ENCODE measurements at places on chromosomes 3 and 15.

DNA sequence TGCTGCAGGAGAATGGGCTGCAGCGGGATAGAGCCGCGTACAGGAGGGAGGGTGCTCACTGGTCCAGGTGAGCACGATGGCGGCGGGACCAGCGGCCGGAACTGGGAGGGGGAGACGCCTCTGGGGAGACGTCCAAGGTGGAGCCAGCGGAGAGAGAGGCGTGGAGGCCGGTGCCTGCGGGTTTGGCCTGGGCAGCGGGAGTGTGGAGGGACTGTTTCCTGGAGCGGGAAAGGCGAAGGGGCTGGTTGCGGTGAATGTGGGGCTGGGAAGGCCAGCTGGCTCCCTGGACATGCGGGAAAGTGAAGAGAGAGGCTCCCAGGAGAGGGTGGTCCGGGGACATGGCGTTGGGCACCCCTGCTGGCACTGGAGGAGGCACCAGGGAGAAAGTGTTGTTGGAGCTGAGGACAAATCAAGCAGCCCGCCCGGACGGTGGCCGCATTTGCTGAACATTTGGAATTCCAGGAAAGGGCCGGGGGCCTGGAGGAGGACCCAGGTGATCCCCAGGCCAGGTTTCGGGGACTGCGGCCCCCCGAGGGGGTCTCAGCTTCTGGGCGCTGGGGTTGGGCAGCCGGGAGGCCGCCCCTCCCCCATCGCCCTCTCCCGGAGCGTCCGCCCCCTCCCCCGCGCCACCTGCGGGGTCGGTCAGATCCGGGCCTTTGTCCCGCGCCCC, 34.3 kb downstream of the DNAJB8 start:
- no peak for DNase-seq

DNA sequence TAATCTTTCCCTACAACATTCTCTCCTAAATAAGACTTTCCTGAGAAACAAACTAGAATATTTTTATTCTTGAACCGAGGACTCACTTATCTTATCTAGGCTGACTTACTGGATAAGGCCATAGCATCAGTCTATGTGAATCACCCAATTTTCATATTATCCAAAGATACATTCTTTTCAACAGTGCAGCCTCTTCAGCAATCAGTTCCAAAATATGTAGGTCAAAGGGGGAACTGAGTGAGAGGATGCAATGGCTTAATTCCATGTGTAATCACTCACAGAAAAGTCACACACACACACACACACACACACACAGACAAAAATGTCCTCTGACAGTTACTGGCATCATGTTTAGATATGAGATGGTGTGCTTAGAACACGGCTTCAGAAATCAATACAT, 31.5 kb upstream of the MECOM start:
- DNase-seq, result no peak

DNA sequence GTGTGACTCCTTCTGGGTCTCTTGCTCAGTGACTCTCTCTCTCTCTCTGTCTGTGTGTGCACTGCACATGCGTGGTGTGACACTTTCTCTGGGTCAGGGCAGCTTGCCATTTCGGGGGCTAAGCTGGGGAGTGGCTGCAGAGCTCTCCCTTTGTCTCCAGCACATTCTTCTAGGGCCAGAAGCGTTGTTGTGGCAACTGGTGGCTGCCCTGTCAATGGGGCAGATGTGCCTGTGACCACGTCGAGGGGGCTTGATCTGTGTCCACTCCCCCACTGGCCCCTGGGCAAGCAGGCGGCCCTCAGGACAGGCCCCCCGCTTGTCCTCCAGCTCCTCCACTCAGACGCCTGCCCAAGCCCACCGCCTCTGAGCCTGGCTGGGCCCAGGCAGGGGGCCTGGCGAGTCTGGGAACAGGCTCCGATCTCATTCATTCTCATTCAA, 67.8 kb downstream of the WNT7A start:
- no peak for DNase-seq

DNA sequence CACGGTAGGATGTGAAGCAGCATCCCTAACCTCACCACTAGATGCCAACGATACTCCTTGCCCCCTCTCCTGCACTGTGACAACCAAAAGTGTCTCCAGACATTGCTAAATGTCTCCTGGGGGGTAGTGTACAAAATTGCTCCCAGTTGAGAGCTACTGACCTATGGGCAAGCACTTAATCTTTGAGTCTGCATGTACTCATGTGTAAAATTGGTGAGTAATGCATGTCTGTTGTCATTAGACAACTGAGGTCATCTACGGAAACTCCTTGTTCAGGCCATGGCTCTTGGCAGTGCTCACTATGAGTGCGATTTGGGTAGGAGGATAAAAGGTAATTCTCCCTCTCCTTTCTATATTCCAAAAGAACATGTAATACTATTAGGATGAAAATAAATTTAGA, 29.2 kb downstream of the PDHB start:
- DNase-seq, result no peak

DNA sequence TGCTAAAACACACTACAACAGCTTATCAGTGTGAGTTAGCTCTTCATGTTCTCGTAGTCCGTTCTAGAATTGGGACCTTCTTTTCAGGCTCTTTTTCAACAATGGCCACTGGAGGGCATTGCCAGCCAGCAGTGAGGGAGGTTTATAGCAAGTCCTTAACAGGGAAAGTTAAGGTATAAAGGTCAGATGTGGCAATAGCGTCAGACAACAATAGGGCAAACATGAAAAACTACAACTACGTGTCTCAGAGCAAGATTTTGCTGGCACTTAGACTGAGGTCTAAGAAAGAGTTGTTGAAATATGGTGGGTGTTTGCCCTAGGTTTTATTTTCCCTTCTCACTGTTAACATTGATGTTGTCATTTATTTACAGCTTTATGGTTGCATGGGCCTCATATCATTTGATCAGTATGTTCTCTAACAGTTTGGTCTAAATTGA, 161.4 kb downstream of the GMNC start:
- no peak for DNase-seq

DNA sequence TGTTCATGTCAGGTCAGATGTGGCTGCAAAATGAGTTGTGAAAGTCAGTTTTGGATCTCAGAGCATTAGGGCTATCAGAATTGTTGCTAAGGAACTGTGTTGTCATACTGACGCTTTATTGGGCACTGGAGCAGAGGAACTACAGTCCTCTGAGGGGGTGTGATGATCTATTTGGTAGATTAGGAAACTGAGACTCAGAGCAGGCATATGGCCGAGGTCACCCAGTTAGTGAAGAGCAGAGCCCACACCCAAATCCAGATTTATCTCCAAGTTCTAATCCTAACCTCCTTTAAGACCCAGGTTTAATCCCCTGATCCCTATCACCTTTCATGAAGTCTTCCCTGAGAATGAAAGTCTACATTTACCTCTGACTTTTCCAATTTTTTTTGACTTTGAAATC, 25.6 kb upstream of the GLCE start:
- DNase-seq, result no peak

- no peak for DNase-seq
Observed at GRCh38 chr3:171729452-171730334, 80.6 kb downstream of the PLD1 start.

GRCh38 chr15:91426412-91426811, 326.4 kb downstream of the SV2B start:
- DNase-seq, result no peak

GRCh38 chr15:92906563-92907081, 6.5 kb downstream of the CHD2 start:
- peak; percentile 45 for DNase-seq

DNA sequence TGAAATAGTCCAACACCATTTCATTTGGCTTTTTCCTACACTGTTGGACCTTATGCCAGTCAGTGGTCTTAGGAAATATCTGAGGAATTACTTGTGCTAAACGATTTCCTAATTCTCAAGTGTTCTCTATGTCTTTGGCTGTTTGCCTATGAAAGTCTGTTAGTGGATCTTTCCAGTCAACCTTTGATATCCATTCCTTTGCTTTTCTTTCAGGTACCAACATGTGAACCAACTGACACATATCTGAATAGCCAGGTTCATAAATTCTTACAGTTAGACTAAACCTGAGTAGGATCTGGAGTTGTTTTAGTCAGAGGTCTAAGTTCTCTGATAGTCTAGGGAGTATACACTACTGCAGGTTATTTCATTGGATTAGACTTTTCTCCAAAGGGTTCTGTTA, 343.5 kb upstream of the LRRC3B start:
- DNase-seq, result no peak

GRCh38 chr3:47874913-47875312, 72.0 kb downstream of the DHX30 start:
- DNase-seq, result no peak

GRCh38 chr15:89070197-89071124, 17.8 kb upstream of the ABHD2 start:
- DNase-seq, result no peak

DNA sequence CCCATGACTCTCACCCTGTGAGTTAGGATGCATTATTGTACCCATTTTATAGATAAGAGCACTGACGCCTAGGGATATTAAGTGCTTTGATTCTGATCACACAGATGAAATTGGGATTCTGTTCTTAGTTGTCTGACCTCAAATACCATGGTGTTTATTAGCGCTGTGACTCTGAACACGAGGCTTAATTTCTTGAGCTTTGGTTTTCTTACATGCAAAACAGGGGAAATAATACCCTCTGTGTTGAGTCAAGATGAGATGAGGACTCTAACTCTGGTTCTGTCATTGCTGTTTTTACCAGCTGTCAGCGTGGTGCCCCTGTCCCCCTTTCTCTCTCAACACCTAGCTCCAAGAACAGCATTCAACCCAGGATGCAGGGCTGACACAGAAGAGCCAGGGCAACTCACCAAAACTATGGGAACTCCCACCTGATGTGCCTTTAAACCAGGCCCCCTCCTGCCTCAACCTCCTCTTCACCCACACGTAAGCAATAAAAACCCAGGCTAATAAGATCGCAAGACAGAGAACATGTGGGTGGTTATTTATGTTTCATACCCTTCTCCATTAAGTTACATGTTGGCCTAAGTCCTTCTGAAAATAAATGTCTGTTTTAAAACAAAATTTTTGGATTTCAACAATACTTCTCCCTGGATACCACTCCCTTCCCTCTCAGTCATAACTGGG, 100.1 kb upstream of the SPATA12 start:
- DNase-seq, result no peak

DNA sequence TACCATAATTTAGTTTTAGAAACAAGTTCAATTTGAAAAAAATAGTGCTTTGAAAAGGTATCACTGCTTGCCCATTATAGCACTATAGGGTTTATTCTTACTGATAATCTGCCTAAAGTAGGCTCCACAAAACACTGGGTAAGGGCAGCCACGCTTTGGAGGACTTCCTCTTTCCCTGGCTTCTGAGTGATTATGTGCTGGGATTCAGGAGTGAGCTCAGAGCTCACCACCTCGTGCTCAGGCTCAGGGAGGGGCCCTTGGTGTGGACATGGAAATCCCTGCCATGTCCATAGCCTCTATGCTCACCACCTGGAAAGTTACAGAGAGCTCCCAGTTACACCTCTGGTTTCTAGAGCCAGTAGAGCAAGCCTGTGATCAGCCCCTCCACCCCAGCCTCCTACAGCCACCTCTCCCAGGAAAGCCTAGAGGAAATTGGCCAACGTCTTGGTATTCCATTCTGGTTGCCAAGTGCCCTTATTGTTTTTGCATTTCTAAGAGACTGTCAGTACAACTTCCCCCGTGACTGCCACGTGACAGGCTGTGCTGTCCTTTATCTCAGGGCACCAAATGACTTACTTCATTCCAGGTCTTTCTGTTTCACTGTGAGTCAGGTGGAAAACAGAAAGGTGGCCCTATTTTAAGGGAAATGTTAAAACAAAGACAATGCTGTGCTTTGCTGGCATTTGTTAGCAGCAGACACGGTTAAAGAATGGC, 316.0 kb downstream of the RORA start:
- DNase-seq, result no peak

- no peak for DNase-seq
Observed at GRCh38 chr3:133371181-133371580, 28.7 kb upstream of the BFSP2 start.

GRCh38 chr3:100335434-100335833, 877 bp downstream of the NIT2 start:
- DNase-seq, result no peak

GRCh38 chr3:197298945-197299854, 788 bp upstream of the DLG1 start:
- no peak for DNase-seq

GRCh38 chr15:82680200-82681102, 29.2 kb downstream of the AP3B2 start:
- peak; percentile 79 for DNase-seq

- no peak for DNase-seq
Observed at GRCh38 chr3:3101660-3102458, 8.3 kb downstream of the IL5RA start.

- DNase-seq, result no peak
Observed at GRCh38 chr15:42858540-42858939, 62.0 kb downstream of the TTBK2 start.

DNA sequence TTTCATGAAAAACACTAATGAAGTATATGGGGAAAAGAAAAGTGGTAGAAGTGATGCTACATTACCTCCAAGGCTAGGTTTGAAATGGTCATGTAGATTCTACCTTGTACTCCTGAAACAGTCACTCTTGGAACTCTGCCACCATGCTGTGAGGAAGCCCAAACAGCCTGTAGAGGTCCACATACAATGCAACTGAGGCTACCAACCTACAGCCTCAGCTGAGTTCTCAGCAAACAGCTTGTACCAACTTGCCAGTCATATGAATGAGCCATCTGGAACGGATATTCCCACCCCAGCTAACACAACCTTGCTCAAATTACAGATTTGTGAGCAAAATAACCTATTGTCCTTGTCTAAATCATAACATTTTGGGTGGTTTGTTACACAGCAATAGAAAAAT, 193.5 kb downstream of the ULK4 start:
- DNase-seq, result no peak

DNA sequence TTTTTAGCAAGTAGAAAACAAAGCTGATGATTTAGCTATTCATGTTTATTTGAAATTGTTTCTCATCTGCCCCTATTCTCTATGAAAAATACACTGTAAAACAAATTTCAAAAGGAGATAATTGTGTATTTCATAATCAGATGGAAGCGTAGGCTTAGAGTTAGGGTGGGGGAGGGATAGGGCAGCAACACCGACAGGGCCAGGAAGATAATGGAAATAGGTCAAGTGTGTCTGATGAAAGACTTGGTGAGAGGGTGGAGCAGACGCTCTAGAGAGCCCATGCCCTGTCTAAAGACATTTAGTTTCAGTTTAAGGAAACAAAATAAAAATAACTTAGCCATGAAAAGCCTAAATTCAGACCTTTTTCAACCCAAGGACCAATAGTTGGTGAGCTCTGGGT, 51.6 kb upstream of the ARL6 start:
- DNase-seq, result no peak

DNA sequence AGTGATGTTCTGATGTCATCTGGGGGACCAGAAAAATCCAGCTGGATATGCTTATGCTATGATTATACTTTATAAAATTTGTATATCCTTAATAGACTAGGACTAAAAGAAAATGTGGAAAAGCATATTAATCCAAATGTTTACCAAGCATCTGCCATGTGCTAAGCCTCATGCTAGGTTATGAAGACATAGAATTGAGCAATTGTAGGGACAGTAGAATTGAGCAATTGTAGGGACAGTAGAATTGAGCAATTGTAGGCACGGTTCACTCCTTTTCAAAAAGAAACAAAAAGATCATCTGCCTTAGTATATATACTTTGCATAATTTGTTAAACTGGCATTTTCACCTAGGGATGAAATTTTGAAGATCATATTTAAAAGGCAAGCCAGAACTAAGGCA, 18.3 kb downstream of the ABHD5 start:
- DNase-seq, result no peak

Data from activated T-cell treated with anti-CD3 and anti-CD28 coated beads, Interleukin-2, amount 50 U/mL, for 4 hours (primary cell).